ENCODE measurements at places on chromosomes 12 and 14. TPM values are rescaled to one million over a fixed set of nuclear protein-coding genes. Genes with fewer than 3 reads are reported as not detected.

KRT3 gene
- not detected for total RNA-seq

ALG10 gene
- 7.1 TPM for total RNA-seq

IL22 gene
- not detected for total RNA-seq

CCDC177 gene
- total RNA-seq: not detected

TAS2R9 gene
- not detected for total RNA-seq

LRCOL1 gene
- not detected for total RNA-seq
